Bladder microvascular endothelial cell (primary cell): ENCODE measurements at places on chromosomes 7 and 10. TPM values are rescaled to one million over a fixed set of nuclear protein-coding genes. Genes with fewer than 3 reads are reported as not detected.

Gene SFTPA1
- total RNA-seq: not detected in 2 replicates

Gene AVPI1
- total RNA-seq: 1.3 and 3.8 TPM in 2 replicates

Gene PLPP4
- total RNA-seq: 0.16 and 0.38 TPM in 2 replicates

Gene GBX1
- total RNA-seq: not detected in 2 replicates

Gene MSS51
- 0.49 and 1.4 TPM in 2 replicates for total RNA-seq

Gene EXOC4
- 88.7 and 134 TPM in 2 replicates for total RNA-seq

Gene RAMP3
- total RNA-seq: 0.81 and 25.9 TPM in 2 replicates

Gene FAM13C
- 3.1 and 10.2 TPM in 2 replicates for total RNA-seq

Gene HYAL4
- total RNA-seq: 1.2 TPM in 1 of 2 replicates, not detected in the other

Gene CPA1
- not detected in 2 replicates for total RNA-seq

Gene FKBP6
- not detected in 2 replicates for total RNA-seq

Gene GPER1
- total RNA-seq: 0.32 and 1.1 TPM in 2 replicates

Gene SEC31B
- total RNA-seq: 1.6 and 3.6 TPM in 2 replicates

Gene FXYD4
- not detected in 2 replicates for total RNA-seq

Gene SLC18A3
- not detected in 2 replicates for total RNA-seq

Gene ZNF117
- total RNA-seq: 2.4 and 5.8 TPM in 2 replicates

Gene AFAP1L2
- total RNA-seq: 6.5 and 6.9 TPM in 2 replicates

Gene ACSM6
- total RNA-seq: not detected in 2 replicates

Gene TCERG1L
- total RNA-seq: not detected in 2 replicates
